ENCODE measurements at places on chromosomes 5 and 9. TPM values are rescaled to one million over a fixed set of nuclear protein-coding genes. Genes with fewer than 3 reads are reported as not detected.
A peak's percentile ranks its signal among the peaks of the same experiment; 100 is the strongest.

OMD gene
- polyA plus RNA-seq: not detected

IRX1 gene
- polyA plus RNA-seq: not detected

SLC46A2 gene
- polyA plus RNA-seq: not detected

SHC3 gene
- polyA plus RNA-seq: 4.5 TPM

BTNL3 gene
- not detected for polyA plus RNA-seq

SEC61B gene
- 285 TPM for polyA plus RNA-seq

UIMC1 gene
- polyA plus RNA-seq: 15.7 TPM

DNA sequence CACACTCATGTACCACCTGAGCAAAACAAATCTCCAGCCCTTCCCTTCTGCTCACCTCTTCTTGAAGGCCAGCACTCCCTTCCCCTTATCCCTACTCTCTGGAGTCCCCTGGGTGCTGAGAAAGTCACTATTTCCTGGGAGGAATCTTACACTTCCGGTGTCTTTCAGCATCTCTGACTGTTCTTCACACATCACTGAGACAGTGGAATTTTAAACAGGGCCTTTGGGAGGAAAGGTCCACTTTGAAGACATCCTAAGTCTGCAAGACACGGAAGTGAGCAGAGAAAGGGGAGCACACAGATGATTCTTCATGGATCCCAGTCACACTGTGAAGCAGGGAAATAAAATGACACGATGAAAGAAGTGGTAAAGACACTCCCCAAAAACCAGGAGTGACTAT is 25.6 kb downstream of the FRMD3 start:
- DNase-seq: no peak

DNA sequence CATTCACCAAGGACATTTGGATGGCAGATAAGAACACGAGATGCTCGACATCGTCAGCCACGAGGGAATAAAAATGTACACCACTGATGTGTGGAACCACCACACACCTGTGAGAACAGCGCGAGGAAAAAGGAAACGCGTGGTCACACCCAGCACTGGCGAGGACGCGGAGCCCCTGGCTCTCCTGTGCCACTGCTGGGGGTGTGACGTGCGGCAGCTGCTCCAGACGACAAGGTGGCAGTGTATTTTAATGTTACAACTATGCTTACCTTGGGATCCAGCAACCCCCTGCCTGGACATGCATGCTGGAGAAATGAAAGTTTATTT is 13.6 kb upstream of the CEP72 start:
- DNase-seq: no peak

DNA sequence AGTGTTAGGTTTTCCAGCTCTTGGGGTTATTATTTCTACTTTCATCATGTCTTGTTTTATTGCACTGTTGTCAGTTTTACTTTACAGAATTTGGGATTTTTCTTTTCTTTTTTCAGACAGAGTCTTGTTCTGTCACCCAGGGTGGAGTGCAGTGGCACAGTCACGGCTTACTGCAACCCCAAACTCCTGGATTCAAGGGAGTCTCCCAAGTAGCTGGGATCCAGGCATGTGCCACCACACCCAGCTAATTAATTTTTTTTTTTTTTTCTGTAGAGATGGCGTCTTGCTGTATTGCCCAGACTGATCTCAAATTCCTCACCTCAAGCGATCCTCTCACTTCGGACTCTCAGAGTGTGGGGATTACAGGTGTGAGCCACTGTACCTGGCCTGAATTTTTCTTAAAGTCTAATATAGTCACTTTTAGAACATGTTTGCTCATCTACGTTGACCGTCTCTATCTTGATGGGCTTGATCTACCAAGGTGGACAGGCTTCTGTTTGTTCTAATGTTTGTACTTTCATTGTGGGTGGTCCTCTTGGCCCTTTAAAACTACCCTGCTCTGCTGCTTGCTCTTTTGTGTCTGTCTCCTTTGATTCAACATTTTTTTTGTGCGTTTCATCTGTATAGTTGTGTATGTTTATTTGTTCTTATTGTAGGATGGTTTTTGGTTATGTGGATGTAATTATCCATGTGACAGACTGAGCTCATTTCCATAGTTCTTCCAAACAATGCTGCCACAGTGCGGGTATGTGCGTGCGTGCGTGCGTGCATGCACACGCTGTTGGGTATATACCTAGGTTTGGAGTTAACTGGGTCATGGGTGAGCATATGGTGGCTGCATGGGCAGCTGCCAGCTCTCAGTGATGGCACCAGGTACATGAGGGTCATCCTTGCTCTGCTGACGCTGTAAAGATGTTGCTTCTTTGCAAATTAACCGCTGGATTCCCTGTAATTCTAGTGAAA is 18.1 kb downstream of the PRRC2B start:
- no peak for DNase-seq

GRCh38 chr9:82254646-82255367 is 266.2 kb downstream of the SPATA31D1 start:
- DNase-seq: peak; percentile 48

GRCh38 chr5:159208514-159209437 is 577 bp downstream of the RNF145 start:
- DNase-seq: peak; percentile 28

DNA sequence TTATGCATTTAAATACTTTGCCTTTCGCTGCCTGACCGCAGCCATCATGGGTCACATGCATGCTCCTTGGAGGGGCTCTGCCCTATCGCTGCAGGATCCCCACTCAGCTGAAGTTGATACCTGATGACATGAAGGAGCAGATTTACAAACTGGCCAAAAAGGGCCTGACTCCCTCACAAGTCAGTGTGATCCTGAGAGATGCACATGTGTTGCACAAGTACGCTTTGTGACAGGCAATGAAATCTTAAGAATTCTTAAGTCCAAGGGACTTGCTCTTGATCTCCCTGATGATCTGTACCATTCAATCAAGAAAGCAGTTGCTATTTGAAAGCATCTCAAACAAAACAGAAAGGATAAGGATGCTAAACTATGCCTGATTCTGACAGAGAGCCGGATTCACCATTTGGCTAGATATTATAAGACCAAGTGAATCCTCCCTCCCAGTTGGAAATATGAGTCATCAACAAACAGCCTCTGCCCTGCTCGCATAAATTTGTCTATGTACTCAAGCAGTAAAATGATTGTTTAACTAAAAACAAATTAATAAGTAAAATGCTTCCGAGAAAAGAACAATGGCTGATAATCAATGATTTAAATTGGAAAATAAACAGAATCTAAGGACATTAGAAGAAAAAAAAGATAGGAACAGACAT is 41.6 kb upstream of the PPP2CA start:
- DNase-seq: peak; percentile 60

GRCh38 chr9:133347515-133347984 is 381 bp downstream of the MED22 start:
- DNase-seq: no peak

DNA sequence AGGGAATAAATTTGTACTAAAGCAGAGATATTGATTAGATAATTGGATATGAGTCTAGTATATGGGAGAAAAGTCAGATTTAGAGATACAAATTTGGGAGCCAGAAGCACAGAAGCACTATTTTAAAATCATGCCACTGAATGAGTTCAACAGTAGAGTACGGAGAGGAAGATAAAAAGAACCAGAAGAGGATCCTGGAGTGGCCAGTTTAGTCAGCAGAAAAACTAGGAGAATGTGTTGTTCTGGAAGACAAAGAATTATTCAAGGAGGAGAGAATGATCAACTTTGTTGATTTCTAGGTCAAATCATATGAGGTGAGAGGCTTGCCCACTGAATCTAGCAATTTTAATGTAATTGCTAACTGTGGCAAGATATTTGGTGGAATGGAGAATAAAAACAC is 67.0 kb downstream of the NIPBL start:
- no peak for DNase-seq

GRCh38 chr9:81814794-81815464 is 113.3 kb upstream of the SPATA31D4 start:
- no peak for DNase-seq
